ENCODE measurements at places on chromosomes 11 and 22. TPM values are rescaled to one million over a fixed set of nuclear protein-coding genes. Genes with fewer than 3 reads are reported as not detected.

Gene IFT27
- 37.1 TPM for total RNA-seq

Gene OR8D4
- not detected for total RNA-seq

Gene MRPL21
- 40.6 TPM for total RNA-seq

Gene OR6Q1
- total RNA-seq = not detected

Gene SH3BP1
- total RNA-seq = 10.3 TPM

Gene RFPL2
- 1.8 TPM for total RNA-seq

Gene CYB5R2
- 37.1 TPM for total RNA-seq

Gene OR8A1
- total RNA-seq = not detected

Gene SAA2
- not detected for total RNA-seq

Gene PHOX2A
- not detected for total RNA-seq

Gene CLMP
- total RNA-seq = 5.7 TPM

Gene WNT11
- total RNA-seq = 0.59 TPM

Gene EFCAB6
- 4.9 TPM for total RNA-seq

Gene MLC1
- total RNA-seq = not detected

Gene TTC36
- total RNA-seq = not detected

Gene NAA40
- total RNA-seq = 38.7 TPM

Gene PYGM
- 1.4 TPM for total RNA-seq

Gene SLC22A8
- total RNA-seq = not detected

Gene KRTAP5-2
- not detected for total RNA-seq

Gene GAS2
- total RNA-seq = 3.0 TPM

Gene SYT8
- total RNA-seq = not detected

Gene CFAP300
- total RNA-seq = 15.2 TPM

Gene SLC6A5
- not detected for total RNA-seq

Gene UBQLN3
- 0.37 TPM for total RNA-seq

Gene TRPT1
- 63.4 TPM for total RNA-seq

Gene OR51I1
- not detected for total RNA-seq

Gene OR52I1
- total RNA-seq = not detected

Gene LRP4
- total RNA-seq = 9.2 TPM

Gene ARVCF
- total RNA-seq = 35.4 TPM
